B cell (primary cell): ENCODE measurements at places on chromosomes 11 and 22. TPM values are rescaled to one million over a fixed set of nuclear protein-coding genes. Genes with fewer than 3 reads are reported as not detected.

DNA sequence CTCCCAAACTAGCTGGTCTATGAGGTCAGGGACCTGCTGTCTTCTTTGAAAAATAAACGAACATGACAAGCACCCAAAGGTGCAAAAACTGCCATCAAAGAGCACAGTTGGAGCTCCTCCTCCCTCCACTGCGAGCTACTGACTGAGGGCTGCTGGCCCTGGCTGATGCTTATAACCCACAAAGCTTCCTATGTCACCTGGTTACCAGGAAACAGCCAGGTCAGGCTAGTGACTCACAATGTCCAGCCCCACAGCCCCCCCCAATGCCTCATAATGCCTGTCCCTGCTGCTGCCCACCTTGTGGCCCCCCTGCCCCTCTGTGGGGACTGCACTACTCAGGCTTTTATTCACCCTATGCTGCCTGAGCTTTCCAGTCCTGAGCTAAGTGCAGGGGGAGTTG is at the start of gene DRICH1:
DRICH1 (minus strand) TSS at position 144 of the 400 bp plus-strand sequence. CDS start 298 bp downstream, outside the sequence.
- no peaks in the 10 kb centered on the region for H3K36me3 ChIP-seq
- DNase-seq: no peak
- no peak within 1 kb of the TSS for H3K4me3 ChIP-seq
- H3K27me3 ChIP-seq: no peaks in the 10 kb centered on the region
- H3K4me1 ChIP-seq: no peaks in the 10 kb centered on the region

Gene CDC42EP1
- not detected in 2 replicates for total RNA-seq

- H3K36me3 ChIP-seq: peaks cover 46% of the 10 kb centered on the region
- DNase-seq: peak; percentile 73
- H3K27me3 ChIP-seq: no peaks in the 10 kb centered on the region
- peak overlapping the region; percentile 86 for H3K4me3 ChIP-seq
Measured at GRCh38 chr11:67436459-67437081, 912 bp downstream of the PTPRCAP start.

Gene KRTAP5-2
- total RNA-seq: not detected in 2 replicates

- H3K4me3 ChIP-seq: no peak overlapping the region
- no peak for DNase-seq
- no peak overlapping the region for H3K27ac ChIP-seq
- H3K36me3 ChIP-seq: no peaks in the 10 kb centered on the region
- H3K27me3 ChIP-seq: no peaks in the 10 kb centered on the region
Measured at GRCh38 chr22:48700566-48701295, 1126.9 kb downstream of the BRD1 start.

Gene TSPAN18
- 1.6 and 2.0 TPM in 2 replicates for total RNA-seq

Gene OR2AG1
- total RNA-seq: not detected in 2 replicates

GRCh38 chr11:56782167-56782847 is 33.8 kb upstream of the OR9G4 start:
- H3K4me1 ChIP-seq: no peaks in the 10 kb centered on the region
- no peak for DNase-seq
- H3K27me3 ChIP-seq: no peaks in the 10 kb centered on the region
- no peak overlapping the region for H3K4me3 ChIP-seq
- H3K27ac ChIP-seq: no peak overlapping the region

DNA sequence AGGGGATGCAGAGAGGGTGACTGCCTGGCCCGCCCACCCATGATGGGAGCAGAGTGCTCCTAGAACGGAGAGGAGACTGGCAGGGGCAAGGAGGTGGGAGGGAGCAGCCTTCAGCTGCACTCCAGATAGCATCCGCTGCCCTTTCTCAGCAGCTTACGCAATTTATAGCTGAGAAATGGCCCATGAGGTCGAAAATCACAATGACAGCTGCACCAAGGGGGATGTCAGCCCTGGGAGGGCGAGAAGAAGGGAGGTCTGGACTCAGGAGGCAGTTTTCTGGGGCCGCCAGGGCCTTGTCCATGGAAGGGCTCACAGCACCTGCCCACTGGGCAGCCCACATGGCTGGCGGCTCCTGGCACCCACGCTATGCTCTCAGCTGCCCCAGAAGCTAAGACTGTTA is 17.6 kb upstream of the MOB2 start:
- no peak for DNase-seq
- no peak overlapping the region for H3K4me3 ChIP-seq
- no peak overlapping the region for H3K27ac ChIP-seq

Gene HPX
- total RNA-seq: 1.1 and 2.4 TPM in 2 replicates

DNA sequence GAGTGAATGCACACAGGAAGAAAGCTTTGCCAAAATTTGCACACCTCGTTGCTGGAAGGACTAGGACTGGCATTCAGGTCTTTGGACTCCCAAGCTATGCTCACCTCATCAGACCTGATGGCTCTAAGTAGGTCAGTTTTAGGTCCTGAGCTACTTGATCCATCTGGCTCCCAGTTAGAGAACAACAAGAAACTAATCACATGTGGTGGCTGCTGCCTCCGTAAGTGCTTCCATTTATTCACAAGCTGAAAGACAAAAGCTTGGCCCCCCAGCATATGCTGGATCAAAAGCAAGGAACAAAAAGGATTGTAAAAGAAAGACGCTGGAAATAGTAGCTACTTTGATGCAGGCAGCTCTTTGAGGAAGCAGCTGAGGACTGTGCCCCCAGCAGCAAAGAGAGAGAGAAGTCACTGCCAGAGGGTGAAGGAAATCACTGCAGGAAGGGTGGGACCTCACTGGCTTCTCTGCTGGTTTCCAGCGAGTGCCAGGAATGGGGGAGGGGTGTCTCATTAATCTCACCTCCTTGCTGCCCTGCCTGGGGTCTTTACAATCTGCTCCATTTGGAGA is 268.9 kb downstream of the KIRREL3 start:
- H3K27me3 ChIP-seq: peaks cover 2% of the 10 kb centered on the region
- DNase-seq: no peak
- no peak overlapping the region for H3K4me3 ChIP-seq

- no peaks in the 10 kb centered on the region for H3K4me1 ChIP-seq
- peaks cover 12% of the 10 kb centered on the region for H3K27me3 ChIP-seq
- H3K27ac ChIP-seq: no peak overlapping the region
- H3K4me3 ChIP-seq: no peak overlapping the region
- H3K36me3 ChIP-seq: no peaks in the 10 kb centered on the region
Measured at GRCh38 chr11:134014511-134014910, 54.4 kb upstream of the JAM3 start.

Gene CLMP
- not detected in 2 replicates for total RNA-seq

GRCh38 chr11:117313828-117314768 is 2.0 kb downstream of the BACE1 start:
- H3K36me3 ChIP-seq: no peaks in the 10 kb centered on the region
- H3K27me3 ChIP-seq: no peaks in the 10 kb centered on the region
- no peak overlapping the region for H3K27ac ChIP-seq

Gene IFITM1
- 19.5 and 19.7 TPM in 2 replicates for total RNA-seq

DNA sequence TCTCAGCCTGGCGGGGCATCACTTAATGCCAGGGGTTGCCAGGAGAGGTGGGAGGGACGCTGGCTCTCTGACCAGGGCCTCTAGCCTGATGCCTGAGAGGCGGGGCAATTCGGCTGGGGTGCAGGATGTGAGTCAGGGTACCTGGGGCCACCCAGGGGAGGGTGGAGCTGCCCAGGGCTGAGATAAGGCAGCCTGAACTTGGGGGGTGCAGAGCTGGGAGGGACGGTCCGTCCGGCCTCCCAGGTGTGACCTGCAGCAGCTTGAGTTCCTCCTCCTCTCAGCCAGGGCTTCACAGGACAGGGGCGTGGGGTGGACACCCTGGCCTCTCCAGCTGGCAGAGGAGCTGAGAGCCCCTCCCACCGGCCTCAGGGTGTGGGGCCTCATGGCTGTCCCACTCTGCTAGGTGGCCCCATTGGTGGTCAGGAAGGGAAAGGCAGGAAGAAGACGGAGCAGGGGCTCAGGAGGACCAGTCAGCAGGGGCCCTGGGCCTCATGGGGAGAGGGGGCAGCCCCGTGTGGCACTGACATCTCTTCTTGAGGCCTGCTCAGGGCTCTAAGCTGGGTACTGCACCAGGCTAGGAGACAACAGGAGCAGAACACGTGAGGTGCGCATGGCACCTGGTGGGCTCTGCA is 942 bp upstream of the RPS6KA4 start:
- no peaks in the 10 kb centered on the region for H3K27me3 ChIP-seq
- DNase-seq: no peak
- no peak overlapping the region for H3K4me3 ChIP-seq
- peaks cover 27% of the 10 kb centered on the region for H3K4me1 ChIP-seq

Gene OMP
- not detected in 2 replicates for total RNA-seq

Gene MMP11
- 11.6 and 14.8 TPM in 2 replicates for total RNA-seq

Gene UPK3A
- not detected in 2 replicates for total RNA-seq

GRCh38 chr11:68996376-68997123 is 15.8 kb upstream of the MRGPRD start:
- no peak overlapping the region for H3K4me3 ChIP-seq
- no peaks in the 10 kb centered on the region for H3K27me3 ChIP-seq
- H3K27ac ChIP-seq: no peak overlapping the region
- no peaks in the 10 kb centered on the region for H3K36me3 ChIP-seq
- H3K4me1 ChIP-seq: no peaks in the 10 kb centered on the region

Gene GDPD4
- not detected in 2 replicates for total RNA-seq

- H3K4me3 ChIP-seq: no peak overlapping the region
- no peaks in the 10 kb centered on the region for H3K27me3 ChIP-seq
- DNase-seq: no peak
- H3K36me3 ChIP-seq: peaks cover 2% of the 10 kb centered on the region
Measured at GRCh38 chr22:37202001-37202555, 10.2 kb downstream of the SSTR3 start.

- no peaks in the 10 kb centered on the region for H3K36me3 ChIP-seq
- H3K27ac ChIP-seq: peak overlapping the region; percentile 86
- no peak overlapping the region for H3K4me3 ChIP-seq
- DNase-seq: no peak
- peaks cover 76% of the 10 kb centered on the region for H3K4me1 ChIP-seq
Measured at GRCh38 chr11:9726321-9727022, 62.6 kb downstream of the SWAP70 start.

- no peak overlapping the region for H3K27ac ChIP-seq
- DNase-seq: no peak
- H3K36me3 ChIP-seq: no peaks in the 10 kb centered on the region
- no peaks in the 10 kb centered on the region for H3K27me3 ChIP-seq
- no peak overlapping the region for H3K4me3 ChIP-seq
Measured at GRCh38 chr11:131875611-131876010, 505.2 kb downstream of the NTM start.

DNA sequence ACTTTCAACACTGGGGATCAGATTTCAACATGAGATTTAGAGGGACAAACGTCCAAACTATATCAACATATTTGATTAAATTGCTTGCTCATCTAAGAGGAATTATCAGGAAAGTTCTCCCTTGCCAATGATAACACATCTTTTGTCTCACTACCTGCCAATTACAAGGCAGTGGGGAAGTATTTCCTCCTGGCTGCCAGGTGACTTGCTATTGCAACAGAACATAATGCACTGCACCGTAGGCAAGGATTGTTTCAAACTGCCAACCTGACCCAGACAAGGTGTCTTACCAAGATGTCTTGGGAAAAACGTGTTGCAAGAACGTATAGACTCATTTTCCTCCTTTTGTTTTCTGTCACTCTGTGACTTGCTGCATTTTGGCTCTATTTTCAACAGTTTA is 711.6 kb downstream of the METTL15 start:
- no peaks in the 10 kb centered on the region for H3K36me3 ChIP-seq
- no peaks in the 10 kb centered on the region for H3K27me3 ChIP-seq
- no peaks in the 10 kb centered on the region for H3K4me1 ChIP-seq
- no peak overlapping the region for H3K4me3 ChIP-seq
- H3K27ac ChIP-seq: no peak overlapping the region
